NCI-H1417 (cell line): ENCODE measurements at places on chromosomes 16 and 17.
A peak's percentile ranks its signal among the peaks of the same experiment; 100 is the strongest.

DNA sequence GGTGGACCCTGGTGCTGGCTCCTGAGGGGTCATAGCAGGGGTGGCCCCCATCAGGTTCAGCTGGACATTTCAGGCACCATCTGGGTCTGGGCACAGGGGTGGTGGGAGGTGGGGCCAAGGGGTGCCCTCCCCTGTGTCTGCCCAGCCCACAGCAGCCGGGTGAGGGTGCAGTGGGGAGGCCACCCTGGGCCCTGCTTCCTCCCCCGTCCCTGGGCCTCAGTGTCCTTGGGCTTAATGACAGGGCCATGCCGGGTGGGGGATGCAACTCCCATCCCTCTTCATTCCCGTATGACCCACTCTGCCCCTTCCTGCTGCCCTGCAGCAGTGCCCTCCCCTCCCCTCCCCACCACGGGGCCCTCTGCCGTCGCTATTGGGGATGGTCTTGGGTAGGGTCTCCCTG is 10.7 kb downstream of the CPNE7 start:
- no peak for DNase-seq

DNA sequence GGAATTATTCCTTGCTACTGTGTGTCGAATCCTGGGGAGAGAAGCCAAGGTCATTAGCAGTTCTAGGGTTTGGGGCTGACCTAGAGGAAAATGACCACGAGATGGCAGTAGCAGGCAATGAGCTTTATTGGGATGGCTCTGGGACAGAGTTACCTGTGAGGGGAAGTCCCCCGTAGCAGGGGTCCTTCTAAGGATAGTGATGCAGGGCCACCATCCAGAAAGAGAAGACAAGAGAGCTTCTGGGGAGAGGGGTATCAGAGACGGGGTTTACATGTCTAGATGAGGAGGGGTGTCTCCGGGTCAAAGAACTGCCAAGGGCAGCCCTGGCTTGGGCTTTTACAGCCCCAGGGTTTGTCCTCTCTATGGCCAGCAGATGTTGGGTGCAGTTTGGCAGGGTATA is 6.4 kb upstream of the GGT6 start:
- DNase-seq: peak; percentile 53

- no peak for DNase-seq
These were observed 61.0 kb downstream of the PLD6 start for GRCh38 chr17:17144916-17145665.

- DNase-seq: no peak
These were observed 15.1 kb downstream of the NDE1 start for GRCh38 chr16:15665107-15665506.

DNA sequence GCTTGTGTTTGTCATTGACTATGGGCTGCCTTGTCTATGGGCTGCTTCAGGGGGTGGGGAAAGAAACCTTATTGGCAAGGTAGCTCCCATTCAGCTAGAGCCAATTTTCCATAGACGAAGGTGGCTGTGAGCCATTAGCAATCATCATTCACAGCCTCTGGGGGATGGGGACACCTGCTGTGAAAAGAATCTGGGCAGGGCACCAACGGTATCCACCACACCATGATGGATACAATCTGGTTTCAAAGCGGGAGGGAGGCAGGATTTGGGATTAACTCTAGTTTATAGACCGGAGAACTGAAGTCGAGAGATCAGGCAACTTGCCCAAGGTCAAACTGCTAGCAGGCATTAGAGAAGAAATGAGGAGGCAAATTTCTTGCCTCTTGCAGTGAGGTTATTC is 182.3 kb downstream of the SHISA9 start:
- DNase-seq: no peak

- DNase-seq: no peak
These were observed 2.5 kb downstream of the VAMP2 start for GRCh38 chr17:8160224-8160577.

- no peak for DNase-seq
These were observed 30.5 kb downstream of the TMEM11 start for GRCh38 chr17:21183468-21183867.

DNA sequence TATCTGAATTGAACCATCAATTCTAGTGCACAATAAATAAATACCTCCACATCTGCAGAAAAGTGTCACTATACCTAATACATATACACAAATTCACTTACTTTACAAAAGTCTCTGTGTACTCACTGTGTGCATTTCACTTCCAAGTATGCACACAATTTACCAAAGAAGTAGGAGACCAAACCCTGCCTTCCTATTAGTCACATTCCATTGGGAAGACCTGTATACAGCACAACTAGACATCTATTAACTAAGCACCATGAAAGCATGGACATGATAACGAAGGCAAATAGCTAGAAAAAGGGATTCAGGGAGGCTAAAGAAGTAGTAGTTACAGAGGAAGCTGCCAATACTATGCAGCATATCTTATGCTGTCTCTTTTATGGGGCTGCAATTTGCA is 139.5 kb downstream of the SNX11 start:
- no peak for DNase-seq

GRCh38 chr16:89658221-89658879 is 714 bp downstream of the SPATA33 start:
- peak; percentile 40 for DNase-seq

DNA sequence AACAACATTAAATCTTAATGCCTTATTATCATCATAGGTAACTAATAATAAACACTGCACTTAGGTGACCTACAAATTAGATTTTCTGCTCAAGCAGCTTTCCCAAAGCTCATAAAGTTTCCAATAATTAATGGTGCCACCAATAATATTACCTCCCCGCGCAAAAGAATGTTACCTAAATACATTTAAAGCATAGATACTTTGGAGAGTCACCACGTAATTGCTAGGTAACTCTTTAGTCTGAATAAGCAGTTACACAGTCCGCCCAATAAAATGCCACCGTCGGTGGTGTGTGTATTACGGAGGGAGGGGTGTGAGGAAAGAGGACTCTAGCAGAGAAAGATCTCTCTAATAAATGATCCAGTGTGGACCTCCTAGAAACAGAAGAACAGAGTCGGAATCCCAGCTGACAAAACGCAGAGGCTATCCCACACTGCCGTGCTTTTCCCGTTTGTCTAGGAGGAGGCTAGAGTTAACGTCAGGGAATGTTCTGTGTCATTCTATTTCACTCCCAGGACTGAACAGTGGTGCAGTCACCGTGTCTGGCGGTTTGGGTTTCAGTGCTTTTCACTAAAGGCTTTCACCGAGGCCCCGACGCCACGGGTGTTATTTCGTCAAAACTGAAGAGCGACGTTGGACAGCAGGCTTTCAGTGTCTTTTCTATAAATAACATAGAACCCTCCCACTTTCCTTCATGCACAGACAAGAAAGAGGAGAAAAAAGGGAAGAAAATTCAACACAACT is 630 bp downstream of the RNFT1 start:
- DNase-seq: peak; percentile 48

DNA sequence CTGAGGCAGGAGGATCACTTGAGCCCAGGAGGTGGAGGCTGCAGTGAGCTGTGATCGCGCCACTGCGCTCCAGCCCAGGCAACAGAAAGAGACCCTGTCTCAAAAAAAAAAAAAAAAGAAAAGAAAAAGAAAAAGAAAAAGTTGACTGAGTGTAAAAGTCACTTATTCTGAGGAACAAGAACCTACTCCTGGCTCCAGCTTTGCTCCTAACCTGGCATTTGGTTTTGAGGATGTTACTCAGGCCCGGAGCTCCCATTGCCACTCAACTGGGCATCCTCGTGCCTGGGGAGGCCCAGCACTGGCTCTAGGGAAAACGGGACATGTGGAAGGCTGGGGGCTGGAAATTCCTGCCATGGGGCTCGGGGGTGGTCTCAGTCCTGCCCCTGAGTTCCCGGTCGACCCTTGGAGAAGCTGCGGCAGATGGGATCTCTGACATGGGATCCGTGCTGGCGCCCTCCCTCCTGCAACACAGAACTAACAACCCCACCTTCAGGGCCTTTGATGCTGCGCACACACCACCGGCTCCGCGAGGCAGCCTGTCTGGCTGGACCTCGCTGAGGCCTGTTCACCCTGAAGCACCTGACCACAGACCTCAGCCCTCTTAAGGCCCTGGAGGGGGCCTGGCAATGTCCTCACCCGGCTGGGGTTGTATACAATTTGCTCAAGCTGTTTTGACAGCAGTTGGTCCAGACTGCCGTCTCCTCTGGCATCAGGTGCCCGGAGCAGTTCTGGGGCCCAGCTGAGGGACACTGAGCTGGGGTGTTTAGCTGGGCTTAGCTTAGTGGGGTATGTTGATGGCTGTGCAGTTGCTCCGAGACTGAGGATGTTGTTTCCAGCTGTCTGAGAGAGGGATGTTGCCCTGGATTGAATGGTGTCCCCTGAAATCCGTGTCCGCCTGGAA is 12.3 kb downstream of the CD7 start:
- DNase-seq: peak; percentile 50

- no peak for DNase-seq
These were observed 25.8 kb upstream of the SRSF1 start for GRCh38 chr17:58032691-58033415.

GRCh38 chr17:45641541-45641940 is 142.6 kb upstream of the CRHR1 start:
- no peak for DNase-seq

- no peak for DNase-seq
These were observed 348.7 kb upstream of the TNRC6C start for GRCh38 chr17:77609553-77610517.

- DNase-seq: no peak
These were observed 181.9 kb upstream of the ZNF469 start for GRCh38 chr16:88200896-88201185.

GRCh38 chr16:30987581-30988190 is 2.7 kb downstream of the HSD3B7 start:
- DNase-seq: no peak

GRCh38 chr17:511833-512251 is 159.2 kb upstream of the RPH3AL start:
- no peak for DNase-seq

GRCh38 chr17:9408868-9409829 is 166.5 kb downstream of the STX8 start:
- DNase-seq: peak; percentile 43

DNA sequence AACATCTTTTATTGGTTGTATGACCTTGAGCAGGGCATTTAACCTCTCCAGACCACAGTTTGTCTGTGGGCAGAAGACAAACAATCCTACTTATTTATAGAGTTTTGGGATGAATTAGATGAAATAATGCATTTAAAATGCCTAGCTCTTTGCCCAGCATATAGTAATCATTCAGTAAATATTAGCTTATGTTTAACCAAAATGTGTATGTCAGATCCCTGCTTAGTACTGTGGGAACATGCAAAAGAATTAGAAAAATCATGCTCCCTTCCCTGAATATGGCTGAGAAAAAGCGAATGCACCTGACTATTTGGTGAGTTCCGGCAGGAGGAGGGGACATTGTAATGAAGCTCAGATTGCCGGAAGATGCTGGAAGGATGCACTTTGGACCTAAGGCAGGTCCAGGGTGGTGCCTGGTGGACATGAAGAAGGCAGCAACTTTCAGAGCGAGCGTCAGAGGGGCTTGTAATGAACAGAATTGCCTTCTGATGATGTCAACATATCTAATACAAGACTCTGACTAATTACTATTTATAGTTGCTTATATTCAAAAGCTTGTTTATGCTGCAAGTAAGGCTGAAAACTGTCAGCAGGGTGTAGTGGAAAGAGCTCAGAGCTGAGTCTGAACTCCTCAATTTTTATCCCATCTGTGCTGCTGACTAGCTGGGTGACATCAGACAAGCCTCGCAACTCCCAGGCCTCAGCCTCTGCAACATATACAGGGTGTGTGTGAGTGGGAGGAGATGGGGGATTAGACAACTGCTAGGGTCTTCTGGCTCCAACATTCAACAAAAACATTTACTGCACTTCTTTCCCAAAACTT is 221.2 kb downstream of the PRKCA start:
- DNase-seq: no peak

GRCh38 chr17:75774991-75775668 is 9.5 kb upstream of the UNK start:
- DNase-seq: no peak

- peak; percentile 15 for DNase-seq
These were observed 17.0 kb downstream of the DUSP14 start for GRCh38 chr17:37506678-37507077.

GRCh38 chr16:2482249-2482648 is 7.3 kb downstream of the TBC1D24 start:
- DNase-seq: no peak

DNA sequence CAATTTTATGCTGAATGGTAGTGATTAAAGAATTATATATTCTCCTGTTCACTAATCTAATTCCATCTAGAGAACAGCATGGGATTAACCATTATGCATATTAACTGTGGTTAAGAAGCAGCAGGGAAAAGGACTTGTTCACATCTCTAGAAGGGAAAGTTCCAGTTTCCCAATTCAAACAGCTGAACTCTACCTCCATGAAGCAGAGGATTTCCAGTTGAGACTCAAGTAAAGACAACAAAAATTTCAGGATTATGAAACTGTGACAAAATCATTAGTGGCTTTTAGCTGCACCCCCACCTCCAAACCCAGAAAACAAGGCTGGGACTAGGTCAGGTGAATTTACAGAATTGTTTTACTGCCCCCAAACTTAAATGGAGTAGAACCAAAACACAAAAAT is 73.6 kb downstream of the USP32 start:
- DNase-seq: no peak

DNA sequence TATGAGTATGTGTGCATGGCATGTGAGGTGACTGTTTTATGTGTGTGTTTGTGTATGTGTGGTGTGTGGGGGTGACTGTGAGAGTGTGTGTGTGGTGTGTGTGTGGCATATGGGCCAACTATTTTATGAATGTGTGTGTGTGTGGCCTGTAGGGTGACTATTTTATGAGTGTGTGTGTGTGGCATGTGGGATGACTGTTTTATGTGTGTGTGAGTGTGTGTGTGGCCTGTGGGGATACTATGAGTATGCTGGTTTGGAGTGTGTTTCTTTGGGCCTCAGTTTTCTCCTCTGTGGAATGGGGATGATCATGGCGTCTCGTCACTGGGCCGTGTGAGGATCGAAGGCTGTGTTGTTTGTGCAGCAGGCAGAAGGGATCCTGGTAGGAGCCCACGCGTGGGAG is 152.1 kb upstream of the PLCG2 start:
- DNase-seq: no peak

GRCh38 chr16:12439399-12440227 is 364.1 kb downstream of the CPPED1 start:
- no peak for DNase-seq

DNA sequence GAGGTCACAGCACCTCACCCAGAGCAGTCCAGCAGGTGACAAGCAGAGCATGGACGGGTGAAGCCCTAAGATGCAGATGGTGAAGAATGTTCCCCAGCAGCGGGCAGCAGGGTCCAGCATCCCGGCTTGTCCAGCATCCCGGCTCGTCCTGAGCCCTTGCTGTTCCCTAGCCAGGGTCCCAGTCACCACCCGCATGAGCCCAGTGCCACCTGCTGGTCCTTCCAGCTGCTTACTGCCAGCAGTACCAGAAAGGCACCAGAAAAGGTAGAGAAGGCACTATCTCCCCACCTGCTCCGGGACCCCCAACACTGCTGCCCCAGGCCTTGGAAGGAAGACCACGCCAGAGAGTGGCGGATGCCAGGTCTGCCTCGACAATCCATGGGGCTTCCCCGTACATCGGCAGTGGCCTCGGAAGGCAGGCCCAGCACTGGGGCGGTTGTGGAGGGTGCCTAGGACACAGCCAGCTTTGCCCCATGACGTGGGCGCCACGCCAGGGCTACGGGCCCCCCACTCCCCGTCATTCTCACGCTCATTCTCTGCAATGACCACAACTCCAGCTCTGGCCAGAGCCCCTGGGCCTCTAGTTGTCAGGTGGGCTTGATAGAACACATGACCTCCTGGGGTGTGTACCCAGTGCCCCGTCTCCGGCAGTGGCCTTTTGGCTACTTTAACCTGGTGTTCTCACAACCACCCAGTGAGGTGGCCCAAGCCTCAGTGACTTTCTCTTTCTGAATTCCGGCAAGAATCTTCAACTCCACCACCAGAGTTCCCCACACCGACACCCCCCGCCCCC is 1.4 kb downstream of the CENPX start:
- no peak for DNase-seq

- no peak for DNase-seq
These were observed 12.2 kb upstream of the ELAC2 start for GRCh38 chr17:13030056-13030455.
